ENCODE measurements at places on chromosomes 5 and 9. TPM values are rescaled to one million over a fixed set of nuclear protein-coding genes. Genes with fewer than 3 reads are reported as not detected.

DNA sequence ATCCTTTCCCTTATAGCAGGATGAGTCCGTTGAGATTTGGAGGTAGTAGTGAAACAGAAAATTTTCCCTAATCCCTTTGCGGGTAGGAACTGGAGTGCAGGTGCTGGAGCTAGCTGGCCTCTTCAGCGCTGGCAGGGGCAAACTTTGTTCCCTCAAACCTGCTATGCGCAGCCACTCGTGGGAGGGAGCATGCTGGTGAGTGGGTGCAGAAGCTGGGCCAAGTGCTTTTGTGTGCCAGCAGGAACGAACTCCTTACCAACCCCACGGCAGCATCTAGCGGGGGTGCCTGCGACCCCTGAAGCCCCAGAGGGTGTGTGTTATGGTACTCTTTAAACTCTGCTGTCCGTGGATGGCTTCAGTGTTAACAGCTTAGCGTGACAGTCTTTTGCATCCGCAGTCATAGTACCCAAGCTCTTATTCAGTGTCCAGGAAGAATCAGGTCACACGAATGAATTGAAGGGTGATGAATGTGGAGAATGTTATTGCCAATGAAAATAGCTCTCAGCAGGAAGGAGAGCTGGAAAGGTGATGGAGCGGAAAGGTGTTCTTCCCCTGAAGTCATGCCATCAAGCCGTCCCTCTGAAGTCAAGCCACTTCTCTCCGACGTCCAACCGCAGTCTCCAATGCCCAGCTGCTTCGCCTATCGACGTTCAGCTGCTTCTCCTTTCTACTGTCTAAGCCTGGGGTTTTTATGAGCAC lies 1445.1 kb upstream of the CDH9 start:
- no peaks in the 10 kb centered on the region for H3K4me1 ChIP-seq
- no peak overlapping the region for H3K4me3 ChIP-seq
- no peaks in the 10 kb centered on the region for H3K36me3 ChIP-seq

The MARCHF11 gene
- total RNA-seq = not detected

- H3K4me1 ChIP-seq = no peaks in the 10 kb centered on the region
- H3K36me3 ChIP-seq = no peaks in the 10 kb centered on the region
- no peak overlapping the region for H3K4me3 ChIP-seq
Observed at GRCh38 chr9:12461763-12462460, 231.3 kb upstream of the TYRP1 start.

- H3K36me3 ChIP-seq = no peaks in the 10 kb centered on the region
- no peak for DNase-seq
- peaks cover 83% of the 10 kb centered on the region for H3K4me1 ChIP-seq
Observed at GRCh38 chr5:172771439-172772111, 580 bp upstream of the DUSP1 start.

GRCh38 chr5:75364571-75365280 lies 27.7 kb downstream of the HMGCR start:
- DNase-seq = no peak
- H3K36me3 ChIP-seq = no peaks in the 10 kb centered on the region
- H3K27ac ChIP-seq = no peak overlapping the region

GRCh38 chr9:111451570-111451969 lies 32.6 kb downstream of the ECPAS start:
- H3K27ac ChIP-seq = no peak overlapping the region
- H3K4me1 ChIP-seq = peaks cover 14% of the 10 kb centered on the region
- peaks cover 18% of the 10 kb centered on the region for H3K36me3 ChIP-seq
- no peak for DNase-seq

- no peak overlapping the region for H3K27ac ChIP-seq
- no peaks in the 10 kb centered on the region for H3K4me1 ChIP-seq
- H3K4me3 ChIP-seq = no peak overlapping the region
- no peak for DNase-seq
- H3K27me3 ChIP-seq = no peaks in the 10 kb centered on the region
- H3K36me3 ChIP-seq = no peaks in the 10 kb centered on the region
Observed at GRCh38 chr9:105828596-105829213, 134.4 kb downstream of the TMEM38B start.

The LHX6 gene
- 4.8 TPM for total RNA-seq

DNA sequence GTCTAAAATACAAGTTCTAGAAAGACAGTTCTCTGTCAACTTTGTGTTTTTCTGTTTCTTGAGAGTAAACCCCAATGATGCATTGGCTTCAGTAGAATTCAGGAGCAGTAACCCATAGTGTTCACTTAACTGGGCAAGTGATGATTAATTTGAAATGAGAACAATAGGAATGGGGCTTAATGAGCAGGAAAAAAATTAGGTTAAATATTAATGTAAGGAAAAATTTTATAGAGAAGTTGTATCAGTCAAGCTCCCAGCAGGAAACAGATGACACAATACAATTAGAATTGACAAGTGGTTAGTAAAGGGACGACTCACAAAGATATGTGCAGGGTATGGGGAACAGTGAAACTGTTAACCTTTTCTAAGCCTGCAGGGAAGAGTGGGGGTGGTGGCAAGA lies 38.2 kb downstream of the ENTREP1 start:
- no peaks in the 10 kb centered on the region for H3K36me3 ChIP-seq
- H3K27me3 ChIP-seq = no peaks in the 10 kb centered on the region
- no peaks in the 10 kb centered on the region for H3K4me1 ChIP-seq

DNA sequence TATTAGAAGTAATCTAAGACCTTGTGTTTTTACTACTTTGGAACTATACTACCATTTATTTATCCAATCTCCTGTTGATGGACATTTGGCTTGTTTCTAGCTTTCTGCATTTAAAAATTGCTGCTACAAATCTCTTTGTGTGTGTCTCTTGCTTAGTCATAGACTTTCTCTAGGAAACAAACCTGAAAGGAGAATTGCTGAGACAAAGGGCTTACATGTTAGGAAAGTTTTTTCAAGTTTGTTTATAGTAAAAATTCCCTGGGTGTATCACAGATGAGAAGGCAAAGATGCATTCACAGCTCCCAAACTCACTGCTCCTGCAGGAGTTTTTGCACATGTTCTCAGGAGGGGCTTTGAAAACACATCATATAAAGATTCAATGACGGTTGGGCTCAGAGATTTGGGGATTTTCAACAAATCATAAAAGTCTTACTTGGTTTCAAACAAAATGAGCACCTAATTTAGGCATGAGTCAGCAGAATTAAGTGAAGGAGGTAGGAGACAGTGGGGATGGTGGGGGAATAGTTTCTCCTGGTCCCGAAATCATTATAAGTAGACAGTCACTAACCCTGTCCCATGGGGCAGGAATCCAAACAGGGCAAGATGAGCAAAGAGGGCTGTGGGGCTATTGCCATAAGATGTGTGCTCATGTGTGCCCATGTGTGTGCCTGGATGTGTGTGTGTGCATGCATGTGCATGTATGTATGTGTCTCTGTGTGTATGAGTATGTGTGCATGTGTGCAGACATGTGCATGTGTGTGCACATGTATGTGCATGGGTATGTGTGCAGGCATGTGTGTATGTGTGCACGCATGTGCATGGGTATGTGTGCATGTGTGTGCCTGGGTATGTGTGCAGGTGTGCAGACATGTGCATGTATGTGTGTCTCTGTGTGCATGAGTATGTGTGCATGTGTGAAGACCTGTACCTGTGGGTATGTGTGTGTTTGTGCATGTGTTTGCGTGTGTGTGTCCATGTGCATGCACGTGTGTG lies 43.4 kb upstream of the S1PR3 start:
- no peaks in the 10 kb centered on the region for H3K36me3 ChIP-seq
- H3K27ac ChIP-seq = no peak overlapping the region
- H3K27me3 ChIP-seq = no peaks in the 10 kb centered on the region
- H3K4me3 ChIP-seq = no peak overlapping the region
- H3K4me1 ChIP-seq = no peaks in the 10 kb centered on the region

The LSM11 gene
- 3.0 TPM for total RNA-seq
